Occipital lobe (tissue), 3 donors: ENCODE measurements at places on chromosomes 13 and 19. TPM values are rescaled to one million over a fixed set of nuclear protein-coding genes. Genes with fewer than 3 reads are reported as not detected.

GRCh38 chr19:41296433-41296871 is 13.5 kb upstream of the CCDC97 start:
- no peak for DNase-seq

- no peak for DNase-seq
Measured at GRCh38 chr19:45468159-45468651, 409 bp downstream of the FOSB start.

- no peak for DNase-seq
Measured at GRCh38 chr19:48969276-48970138, 4.4 kb downstream of the FTL start.

DNA sequence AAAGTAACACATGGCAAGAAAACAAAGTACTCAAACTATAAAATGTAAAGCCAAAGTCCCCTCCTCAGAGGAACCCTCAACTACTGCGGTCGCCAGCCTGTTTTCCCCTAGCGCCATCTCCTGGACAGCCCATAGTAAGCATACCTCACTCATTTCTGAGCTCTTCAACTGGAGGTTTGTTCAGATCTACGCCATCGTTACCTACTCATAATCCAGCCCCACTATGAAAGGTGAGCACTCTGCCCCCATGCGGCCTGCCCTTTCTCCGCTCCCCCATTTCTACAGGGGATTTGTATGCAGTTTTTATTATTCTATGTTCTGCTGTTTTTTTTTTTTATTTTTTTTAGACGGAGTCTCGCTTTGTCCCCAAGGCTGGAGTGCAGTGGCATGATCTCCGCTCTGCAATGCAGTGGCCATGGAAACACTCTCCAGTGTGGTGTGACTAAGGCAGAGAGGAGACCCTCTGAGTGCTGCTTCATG is 26.2 kb downstream of the OPA3 start:
- DNase-seq = no peak

DNA sequence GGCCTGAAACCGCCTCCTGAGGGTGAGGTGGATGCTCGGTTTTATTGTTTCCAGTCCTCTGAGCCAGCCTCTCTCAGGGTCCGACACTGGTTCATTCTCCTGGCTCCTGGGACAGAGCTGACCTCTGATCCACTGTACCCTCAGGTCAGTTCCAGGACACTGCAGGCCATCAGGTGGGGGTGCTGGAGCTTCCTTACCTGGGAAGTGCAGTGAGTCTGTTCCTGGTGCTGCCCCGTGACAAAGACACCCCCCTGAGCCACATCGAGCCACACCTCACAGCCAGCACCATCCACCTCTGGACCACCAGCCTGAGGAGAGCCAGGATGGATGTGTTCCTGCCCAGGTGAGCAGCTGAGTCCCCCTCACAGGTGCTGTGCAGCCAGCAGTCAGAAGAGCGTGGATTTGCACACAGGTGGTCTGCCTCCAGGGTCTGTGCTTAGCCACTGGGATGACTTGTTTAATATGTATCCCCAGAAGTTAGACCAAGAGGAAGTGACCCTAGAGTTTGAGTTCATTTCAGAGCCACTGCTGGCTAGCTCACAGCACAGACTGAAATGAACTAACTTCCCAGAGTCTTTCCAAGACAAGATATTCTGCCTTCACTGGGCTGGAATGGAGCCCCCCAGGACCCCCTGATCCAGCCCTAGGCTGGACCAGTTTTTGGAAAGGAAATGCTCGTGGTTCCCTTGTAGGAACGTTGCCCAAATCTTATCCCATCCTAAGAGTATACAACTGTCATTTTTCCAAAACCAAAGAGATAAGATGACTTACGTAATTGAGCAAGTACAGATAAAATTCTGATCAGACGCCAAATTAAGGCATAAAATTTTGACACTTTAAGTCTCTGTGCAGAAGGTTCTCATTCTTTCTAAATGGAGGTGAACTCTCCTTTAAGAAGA is 8.8 kb downstream of the SERPINE3 start:
- no peak for DNase-seq

GRCh38 chr19:41334793-41335192 is 18.9 kb downstream of the TGFB1 start:
- no peak for DNase-seq

DNA sequence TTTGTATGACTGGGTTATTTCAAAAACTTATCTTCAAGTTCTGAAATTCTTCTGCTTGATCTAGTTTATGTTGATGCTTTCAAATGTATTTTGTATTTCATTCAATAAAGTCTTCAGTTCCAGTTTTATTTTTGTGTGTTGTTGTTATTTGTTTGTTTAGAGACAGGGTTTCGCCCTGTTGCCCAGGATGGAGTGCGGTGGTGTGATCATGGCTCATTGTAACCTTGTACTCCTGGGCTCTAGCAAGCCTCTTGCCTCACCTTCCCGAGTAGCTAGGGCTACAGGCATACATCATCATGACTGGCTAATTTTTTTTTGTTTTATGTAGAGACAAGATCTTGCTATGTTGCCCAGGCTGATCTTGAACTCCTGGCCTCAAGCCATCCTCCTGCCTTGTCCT is 40.3 kb upstream of the ARHGEF7 start:
- no peak for DNase-seq

- no peak for DNase-seq
Measured at GRCh38 chr19:15368798-15369593, 10.6 kb downstream of the AKAP8 start.

GRCh38 chr19:13884726-13885591 is 8.0 kb downstream of the NANOS3 start:
- no peak for DNase-seq

GRCh38 chr13:59677966-59678814 is 485.5 kb downstream of the DIAPH3 start:
- no peak for DNase-seq

- DNase-seq = no peak
Measured at GRCh38 chr19:44476559-44477408, 23.5 kb downstream of the ZNF180 start.

DNA sequence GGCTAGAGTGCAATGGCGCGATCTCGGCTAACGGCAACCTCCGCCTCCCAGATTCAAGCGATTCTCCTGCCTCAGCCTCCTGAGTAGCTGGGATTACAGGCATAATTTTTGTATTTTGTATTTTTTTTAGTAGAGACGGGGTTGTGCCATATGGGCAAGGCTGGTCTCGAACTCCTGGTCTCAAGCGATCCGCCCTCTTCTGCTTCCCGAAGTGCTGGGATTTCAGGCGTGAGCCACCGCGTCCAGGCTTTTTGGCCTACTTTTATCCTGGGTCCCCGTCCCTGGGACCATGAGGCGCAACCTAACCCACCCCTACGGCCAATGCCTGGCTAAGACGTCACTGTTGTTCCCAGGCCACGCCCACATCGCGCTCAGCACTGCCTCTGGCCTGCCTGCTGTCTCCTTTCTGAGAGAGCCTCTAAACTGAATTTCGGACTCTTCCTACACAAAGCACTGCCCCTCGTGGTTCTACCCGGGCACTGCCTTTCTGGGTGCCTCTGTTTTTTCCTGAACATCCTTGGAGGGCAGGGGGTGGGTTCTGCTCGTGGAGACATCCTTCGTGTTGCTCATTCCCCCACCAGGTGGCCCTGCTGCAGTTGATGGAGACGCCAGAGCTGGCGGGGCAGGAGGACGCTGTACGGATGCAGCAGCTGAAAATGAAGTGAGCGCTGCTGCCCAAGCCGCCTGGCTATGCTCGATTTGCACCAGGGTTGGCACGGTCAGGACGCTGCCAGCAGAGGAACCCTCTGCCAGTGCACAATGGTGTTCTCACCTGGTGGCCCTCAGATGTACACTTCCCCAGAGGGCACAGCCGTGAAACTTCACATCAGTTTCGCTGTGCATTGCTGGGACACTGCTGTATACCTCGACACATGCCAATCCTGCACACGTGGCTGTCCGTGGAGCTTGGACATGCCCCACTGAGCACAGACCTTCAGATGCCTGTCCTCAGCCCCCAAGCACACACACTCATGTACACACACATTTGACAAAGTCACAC is 2.0 kb downstream of the REX1BD start:
- peak; percentile 90 for DNase-seq

DNA sequence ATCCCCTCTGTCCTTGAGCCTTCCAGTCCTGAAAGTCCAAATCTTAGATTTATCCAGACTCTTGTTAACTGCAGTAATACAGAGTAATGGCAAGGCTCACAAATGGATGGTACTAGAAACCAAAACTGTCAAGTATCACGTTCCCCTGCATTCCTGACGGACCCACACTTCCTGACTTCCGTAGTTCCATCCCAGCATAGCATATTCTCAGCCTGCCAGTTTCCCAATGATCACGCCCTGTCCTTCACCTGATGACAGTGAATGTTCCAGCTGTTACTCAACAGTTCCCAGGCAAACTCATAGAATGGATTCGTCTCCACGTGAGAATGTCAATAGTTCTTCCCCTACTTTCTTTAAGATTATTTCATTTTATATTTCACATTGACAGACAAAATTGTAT is 33.6 kb downstream of the SLC7A1 start:
- no peak for DNase-seq

DNA sequence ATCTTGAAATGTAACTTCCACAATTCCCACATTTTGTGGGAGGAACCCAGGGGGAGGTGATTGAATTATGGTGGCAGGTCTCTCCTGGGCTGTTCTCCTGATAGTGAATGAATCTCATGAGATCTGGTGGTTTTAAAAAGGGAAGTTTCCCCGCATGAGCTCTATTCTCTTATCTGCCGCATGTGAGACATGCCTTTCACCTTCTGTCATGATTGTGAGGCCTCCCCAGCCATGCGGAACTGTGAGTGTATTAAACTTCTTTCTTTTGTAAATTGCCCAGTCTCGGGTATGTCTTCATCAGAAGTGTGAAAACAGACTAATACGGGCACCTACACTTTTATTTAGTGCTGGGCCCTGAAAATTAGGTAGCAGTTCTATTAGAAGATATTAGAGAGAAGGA is 45.8 kb downstream of the TNFSF13B start:
- DNase-seq = no peak

GRCh38 chr13:110483386-110483968 is 78.0 kb downstream of the RAB20 start:
- DNase-seq = peak; percentile 66

- no peak for DNase-seq
Measured at GRCh38 chr19:3873151-3873550, 4.3 kb upstream of the ZFR2 start.

DNA sequence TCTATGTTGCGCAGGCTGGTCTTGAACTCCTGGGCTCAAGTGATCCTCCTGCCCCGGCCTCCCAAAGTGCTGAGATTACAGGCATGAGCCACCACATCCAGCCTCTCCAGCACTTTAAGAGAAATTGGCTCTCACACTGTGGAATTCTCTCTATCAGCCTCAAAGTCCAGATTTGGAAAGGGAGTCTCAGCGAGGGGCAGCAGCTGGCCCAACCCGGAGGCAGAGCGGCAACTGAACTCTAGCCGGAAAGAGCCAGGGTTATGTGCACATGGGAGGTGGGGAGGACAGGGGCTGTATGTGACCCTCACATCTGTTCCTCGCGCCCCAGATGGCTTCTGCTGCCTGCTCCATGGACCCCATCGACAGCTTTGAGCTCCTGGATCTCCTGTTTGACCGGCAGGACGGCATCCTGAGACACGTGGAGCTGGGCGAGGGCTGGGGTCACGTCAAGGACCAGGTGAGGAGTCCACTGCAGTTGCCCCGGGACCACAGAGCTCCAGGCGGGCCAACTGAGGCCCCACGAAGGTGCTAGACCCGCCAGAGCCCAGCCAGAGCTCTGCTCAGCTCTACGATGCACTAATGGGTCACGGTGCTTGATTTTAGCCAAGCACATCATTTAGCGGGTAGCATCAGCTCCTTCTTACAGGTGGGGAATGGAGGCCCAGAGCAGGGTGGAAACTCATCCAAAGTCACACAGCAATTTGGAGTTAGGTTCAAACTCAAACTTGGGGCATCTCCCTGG is 1.3 kb downstream of the CREB3L3 start:
- no peak for DNase-seq

DNA sequence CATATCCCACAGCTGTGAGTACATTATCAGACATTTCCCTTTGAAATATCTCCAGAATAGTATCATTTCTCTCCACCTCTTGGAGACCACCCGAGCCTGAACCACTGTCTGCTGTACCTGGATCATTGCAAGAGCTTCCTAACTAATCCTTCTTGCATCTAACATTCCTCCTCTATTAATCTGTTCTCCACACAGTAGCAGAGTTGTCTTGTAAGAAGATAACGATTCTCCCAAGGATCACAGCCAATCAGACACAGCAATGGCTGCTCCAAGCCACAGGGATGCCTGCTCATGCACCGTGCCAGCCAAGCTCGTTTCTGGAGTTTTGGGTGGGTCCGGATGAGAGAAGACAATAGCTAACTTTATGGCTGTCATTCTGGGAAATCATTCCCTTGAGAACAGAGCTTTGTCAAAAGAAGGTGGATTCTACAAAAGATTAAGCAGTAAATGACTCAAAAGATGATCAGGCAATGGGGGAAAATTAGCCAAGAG is 14.5 kb upstream of the LAIR1 start:
- DNase-seq = no peak

DNA sequence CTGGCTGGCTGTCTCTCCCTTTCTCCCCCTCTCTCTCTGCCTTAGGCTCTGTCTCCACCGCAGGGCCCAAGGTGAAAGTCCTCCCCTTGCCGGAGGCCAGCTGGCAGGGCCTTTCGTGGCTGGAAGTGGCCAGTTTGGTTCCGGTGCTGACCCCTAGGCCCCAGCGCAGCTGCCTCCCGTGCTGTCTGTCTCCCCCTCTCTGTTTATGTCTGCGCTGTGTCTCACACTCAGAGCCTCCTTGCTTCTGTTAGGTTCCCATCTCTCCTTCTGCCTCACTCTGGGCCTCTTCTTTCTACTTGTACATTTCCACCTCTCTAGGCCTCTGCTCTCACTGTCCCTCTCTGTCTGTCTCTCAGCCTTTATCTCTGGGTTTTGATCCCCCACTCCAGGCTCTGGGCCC is 13.1 kb downstream of the CCDC97 start:
- no peak for DNase-seq

GRCh38 chr13:26742691-26743358 is 17.8 kb downstream of the GPR12 start:
- DNase-seq = no peak

- no peak for DNase-seq
Measured at GRCh38 chr13:104773775-104774174, 1707.6 kb upstream of the SLC10A2 start.

Gene MEDAG
- total RNA-seq = 0.78 TPM

Gene C19orf81
- 2.3 TPM for total RNA-seq

Gene PTGIR
- total RNA-seq = not detected

Gene RNF113B
- total RNA-seq = not detected

Gene FGF14
- total RNA-seq = 69.1 TPM

Gene GARIN5A
- 0.62 TPM for total RNA-seq

Gene KLK15
- total RNA-seq = not detected

Gene CCNA1
- 6.6 TPM for total RNA-seq

Gene HCST
- not detected for total RNA-seq

Gene DGKH
- total RNA-seq = 20.0 TPM

Gene FLT1
- 13.7 TPM for total RNA-seq
